ENCODE measurements at places on chromosomes 13 and 19. TPM values are rescaled to one million over a fixed set of nuclear protein-coding genes. Genes with fewer than 3 reads are reported as not detected.

Gene NKPD1
- total RNA-seq, result not detected

DNA sequence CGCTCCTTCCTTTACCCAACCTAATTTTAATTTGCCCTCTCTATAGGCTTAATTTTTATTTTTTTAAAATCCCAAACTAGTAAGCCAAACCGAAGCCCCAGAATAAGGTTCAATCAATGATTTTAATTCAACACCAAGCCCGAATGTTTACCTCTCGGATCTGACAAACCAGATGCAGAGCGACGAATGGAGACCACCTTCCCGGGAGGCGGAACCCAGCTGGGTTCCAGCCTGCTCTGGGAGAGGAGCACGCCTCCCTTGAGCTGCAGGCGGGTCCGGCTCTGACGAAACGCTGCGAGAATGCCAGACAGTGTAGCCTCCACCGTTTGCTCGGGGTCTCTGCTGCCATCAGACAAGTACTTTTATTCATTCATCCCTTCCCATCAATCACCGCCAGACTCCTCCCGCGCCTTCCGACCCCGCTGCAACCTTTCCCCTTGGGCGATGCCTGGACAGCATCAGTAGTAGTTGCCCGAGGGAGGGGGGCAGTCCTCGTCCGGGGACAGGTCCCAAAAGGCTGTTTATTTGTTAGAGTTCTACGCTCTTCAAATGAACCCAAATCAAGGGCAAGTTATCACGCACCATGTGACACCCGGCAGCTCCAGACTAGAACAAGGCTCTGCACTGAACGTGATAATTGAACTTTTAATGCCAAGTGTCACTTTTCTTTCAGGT is 752 bp upstream of the EDNRB start:
- DNase-seq, result no peak

Gene HSPB6
- 112 TPM for total RNA-seq

GRCh38 chr19:51367565-51368365 is 1.0 kb downstream of the CLDND2 start:
- peak; percentile 99 for DNase-seq

Gene APC2
- total RNA-seq, result 0.31 TPM

GRCh38 chr19:45468803-45469131 is 971 bp downstream of the FOSB start:
- no peak for DNase-seq

Gene FAM216B
- total RNA-seq, result not detected

DNA sequence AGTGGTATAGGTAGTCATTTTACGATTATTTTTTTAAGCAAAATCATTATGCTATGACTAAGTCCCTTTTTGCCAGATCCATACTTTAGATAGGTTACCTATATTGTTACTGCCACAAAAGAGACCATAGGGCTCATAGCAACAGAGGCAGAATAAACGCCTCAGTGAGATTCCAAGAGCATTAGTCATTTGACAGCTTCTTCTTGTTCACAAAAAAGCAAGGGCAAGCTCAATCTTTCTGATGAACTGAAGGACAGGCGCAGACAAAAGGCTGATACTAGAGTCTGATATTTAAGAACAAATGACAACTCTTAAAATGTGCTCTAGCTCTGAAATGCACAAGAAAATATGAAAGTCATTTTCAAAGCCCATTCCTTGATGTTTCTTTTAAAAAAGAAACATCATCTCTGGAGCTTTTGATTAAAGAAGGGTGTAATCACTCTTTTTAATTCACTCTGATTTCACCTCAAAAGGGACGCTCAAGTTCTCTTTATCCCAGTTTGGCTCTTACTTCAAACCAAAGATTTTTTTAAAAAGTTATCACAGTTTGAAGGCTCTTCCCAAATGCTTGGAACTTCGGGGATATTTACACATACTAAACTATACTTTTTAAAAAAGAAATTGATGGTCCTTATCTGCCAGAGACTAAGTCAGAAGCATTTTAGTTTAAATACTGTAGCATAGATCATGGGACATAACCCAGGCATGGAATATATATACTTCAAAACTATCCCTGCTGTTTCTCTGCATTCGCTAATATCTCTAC is 187.2 kb downstream of the EFNB2 start:
- DNase-seq, result no peak

GRCh38 chr19:35048911-35049411 is 7.4 kb downstream of the HPN start:
- no peak for DNase-seq

GRCh38 chr19:45747513-45747912 is 14.3 kb downstream of the MEIOSIN start:
- DNase-seq, result no peak

DNA sequence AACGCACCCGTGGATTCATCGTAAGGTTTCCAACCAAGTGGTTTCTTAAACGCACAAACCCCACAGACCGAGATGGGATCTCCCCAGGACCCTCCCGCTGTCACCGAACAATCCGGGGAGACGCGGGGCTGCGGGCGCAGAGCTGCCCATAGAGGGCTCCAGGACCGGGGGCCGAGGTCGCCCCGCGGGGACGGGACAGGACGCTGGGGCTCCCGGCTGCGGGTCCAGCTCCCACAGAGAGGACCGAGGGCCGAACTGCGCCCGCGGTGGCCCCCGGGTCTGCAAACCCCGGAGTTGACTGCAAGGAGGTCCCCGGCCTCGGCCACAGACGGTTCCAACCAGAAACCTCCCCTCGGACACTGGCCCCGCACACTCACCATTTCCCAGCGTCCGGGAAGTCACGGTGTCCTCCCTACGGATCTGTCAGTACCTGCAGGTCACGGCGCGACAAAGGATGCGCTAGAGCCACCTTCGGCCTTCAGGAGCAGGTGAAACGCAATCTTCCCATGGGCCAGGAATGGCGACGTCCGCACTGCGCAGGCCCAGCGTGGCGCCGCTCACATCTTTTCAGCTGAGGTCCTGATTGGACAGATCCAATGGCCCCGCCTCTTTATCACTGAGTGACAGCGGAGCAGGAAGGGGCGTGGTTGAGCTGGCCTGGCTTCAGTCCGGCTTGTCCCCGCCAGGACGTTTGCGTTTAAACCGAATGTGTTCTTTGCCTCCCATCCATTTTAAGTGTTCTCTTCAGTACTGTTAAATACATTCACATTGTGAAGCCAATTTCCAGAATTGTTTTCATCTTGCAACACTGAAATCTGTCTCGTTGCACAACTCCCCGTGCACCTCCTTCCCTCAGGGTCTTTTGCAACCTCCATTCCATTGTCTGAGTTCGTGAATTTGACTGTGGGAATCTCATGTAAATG is at the start of gene ZNF14:
ZNF14 (minus strand) TSS at position 534 of the 923 bp plus-strand sequence; CDS start at position 380, 154 bp downstream.
- peak; percentile 89 for DNase-seq

DNA sequence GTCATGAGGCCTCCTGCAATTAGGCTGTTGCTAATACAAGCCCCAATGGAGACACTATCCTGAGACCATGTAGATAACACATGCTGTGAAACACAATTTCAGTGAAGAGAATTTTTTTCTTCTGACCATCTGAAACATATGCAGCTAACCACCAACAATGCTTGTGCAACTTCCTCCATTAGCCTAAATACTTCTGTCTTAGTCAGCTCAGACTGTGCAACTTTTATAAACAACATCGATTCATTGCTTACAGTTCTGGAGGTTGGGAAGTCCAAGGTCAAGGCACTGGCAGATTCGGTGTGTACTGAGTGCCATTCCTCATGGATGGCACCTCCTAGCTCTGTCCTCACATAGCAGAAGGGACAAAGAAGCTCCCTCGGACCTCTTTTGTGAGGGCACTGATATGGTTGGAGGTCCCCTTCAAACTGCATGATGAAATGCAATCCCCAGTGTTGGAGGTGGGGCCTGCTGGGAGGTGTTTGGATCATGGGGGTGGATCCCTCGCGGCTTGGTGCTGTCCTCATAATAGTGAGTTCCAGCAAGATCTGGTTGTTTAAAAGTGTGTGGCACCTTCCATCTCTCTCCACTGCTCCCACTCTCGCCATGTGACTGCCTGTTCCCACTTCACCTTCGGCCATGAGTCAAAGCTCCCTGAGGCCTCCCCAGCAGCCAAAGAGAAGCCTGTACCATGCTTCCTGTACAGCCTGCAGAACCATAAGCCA is 27.7 kb downstream of the STK24 start:
- peak; percentile 88 for DNase-seq

- no peak for DNase-seq
Observed at GRCh38 chr19:44623626-44624025, 10.3 kb downstream of the IGSF23 start.

DNA sequence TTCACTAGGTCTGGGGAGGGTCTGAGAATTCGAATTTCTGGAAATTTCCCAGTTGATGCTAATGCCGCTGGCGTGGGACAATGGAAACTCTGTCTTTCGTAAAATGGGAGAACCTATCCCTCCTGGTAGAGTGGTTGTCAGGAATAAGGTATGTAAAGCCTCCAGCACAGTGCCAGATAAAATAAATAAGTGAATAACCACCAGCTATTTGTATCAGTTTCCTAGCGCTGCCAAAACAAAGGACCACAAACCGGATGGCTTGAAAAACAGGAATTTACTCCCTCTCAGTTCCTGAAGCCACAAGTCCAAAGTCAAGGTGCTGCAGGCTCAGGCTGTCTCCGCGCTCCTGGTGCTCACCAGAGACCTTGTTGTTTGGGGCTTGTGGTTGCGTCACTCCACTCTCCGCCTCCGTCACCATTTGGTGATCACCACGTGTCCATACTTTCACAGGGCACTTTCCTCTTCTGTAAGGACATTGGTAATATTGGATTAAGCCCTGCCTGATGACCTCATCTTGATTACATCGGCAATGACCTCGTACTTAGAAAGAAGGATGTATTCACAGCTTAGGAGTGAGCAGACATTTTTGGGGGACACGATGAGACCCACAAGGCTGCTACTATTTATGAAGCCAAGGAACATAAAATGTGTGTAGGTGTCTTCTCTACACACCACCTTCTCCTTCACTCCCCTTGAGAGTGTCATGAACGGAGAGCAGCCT is 428.5 kb downstream of the IRS2 start:
- no peak for DNase-seq

DNA sequence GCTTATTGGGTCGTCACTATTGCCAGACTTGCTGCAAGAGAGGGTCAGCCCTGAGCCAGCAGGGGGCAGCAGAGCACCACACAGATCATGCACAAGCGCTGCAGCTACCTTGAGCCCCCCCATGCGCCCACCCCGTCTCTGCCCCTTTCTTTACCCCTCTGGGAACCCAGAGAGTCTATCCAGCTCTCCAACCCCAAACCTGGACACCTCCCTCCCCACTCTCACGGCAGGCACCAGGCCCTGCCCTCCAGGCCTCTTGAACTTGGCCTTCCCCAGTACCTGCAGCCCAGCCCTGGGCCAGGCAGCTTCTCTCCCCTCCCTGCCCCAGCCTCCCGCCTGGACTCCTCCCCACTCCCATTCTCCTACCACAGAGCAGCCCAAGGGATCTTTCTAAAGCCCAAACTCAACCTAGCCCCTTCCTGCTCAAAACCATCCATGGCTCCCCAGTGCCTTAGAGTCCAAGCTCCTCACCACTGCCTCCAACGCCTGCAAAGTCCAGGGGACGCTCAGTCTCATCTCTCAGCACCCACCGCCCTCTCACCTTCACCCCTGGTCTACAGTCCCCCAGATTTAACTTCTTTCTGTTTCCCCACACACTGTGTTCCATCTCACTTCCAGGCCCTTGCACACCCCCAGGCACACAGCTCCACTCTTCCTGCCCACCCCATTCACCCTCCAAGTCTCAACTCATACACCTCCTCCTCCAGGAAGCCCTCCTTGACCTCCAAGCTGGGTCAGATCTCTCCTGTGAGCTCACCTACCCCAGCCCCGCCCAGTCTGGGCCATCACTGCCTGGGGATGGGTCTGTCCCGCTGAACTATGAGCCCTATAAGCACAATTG is 9.4 kb upstream of the CEACAM16 start:
- peak; percentile 24 for DNase-seq

- DNase-seq, result no peak
Observed at GRCh38 chr19:6531163-6531955, 533 bp downstream of the TNFSF9 start.

Gene GRIK5
- total RNA-seq, result 0.09 TPM

DNA sequence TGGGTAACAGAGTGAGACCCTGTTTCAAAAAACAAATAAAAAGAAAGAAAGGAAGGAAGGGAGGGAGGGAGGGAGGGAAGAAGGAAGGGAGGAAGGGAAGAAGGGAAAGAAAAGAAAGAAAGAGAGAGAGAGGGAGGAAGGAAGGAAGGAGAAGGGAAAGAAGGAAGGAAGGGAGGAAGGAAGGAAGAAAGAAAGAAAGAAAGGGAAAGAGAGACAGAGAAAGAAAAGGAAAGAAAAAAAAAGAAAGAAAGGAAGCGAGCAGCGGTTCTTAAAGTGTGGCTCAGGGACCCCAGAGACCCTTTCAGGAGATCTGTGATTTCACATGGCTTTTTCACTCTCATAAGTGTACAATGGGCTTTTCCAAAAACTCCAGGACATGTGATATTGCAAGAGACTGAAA is 9.9 kb upstream of the CADM4 start:
- DNase-seq, result no peak

- DNase-seq, result no peak
Observed at GRCh38 chr19:7856109-7856591, 18.0 kb downstream of the PRR36 start.
